ENCODE measurements at places on chromosomes 12 and 14. TPM values are rescaled to one million over a fixed set of nuclear protein-coding genes. Genes with fewer than 3 reads are reported as not detected.

DNA sequence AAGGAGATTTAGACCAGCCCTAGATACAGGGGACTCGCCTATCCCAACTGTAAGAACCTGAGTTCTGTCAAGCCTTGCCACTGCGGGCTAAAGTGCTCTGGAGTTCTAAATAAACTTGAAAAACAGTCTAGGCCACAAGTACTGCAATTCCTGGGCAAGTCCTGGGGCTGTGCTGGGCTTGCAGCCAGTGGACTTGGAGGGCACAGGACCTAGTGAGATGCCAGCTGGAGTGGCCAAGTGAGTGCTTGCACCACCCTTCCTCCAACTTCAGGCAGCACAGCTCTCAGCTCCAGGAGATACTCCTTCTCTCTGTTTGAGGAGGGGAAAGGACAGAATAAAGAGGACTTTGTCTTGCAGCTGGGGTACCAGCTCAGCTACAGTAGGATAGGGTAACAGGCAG is 307.6 kb upstream of the FBXO33 start:
- DNase-seq: no peak

GRCh38 chr14:24761141-24761540 is 127.2 kb upstream of the GZMB start:
- no peak for DNase-seq

DNA sequence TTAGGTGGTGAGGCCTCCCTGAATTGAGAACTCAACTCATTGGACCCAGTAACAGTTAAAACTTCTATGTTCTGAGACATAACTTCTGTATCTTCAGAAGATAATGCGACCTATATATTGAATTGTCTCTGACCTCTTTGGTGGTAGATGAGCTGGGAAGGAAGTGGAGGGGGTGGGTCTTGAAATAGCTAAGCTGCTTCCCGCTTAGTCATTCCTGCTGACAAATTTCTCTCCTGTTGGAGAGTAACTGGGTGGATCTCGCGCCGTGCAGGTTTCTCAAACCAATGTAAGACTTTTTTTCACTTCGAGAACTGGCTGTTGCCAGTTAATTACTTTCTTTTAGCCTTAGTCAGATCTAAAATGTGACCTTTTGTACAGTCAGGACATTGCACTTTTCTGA is 100.8 kb downstream of the PPHLN1 start:
- no peak for DNase-seq

DNA sequence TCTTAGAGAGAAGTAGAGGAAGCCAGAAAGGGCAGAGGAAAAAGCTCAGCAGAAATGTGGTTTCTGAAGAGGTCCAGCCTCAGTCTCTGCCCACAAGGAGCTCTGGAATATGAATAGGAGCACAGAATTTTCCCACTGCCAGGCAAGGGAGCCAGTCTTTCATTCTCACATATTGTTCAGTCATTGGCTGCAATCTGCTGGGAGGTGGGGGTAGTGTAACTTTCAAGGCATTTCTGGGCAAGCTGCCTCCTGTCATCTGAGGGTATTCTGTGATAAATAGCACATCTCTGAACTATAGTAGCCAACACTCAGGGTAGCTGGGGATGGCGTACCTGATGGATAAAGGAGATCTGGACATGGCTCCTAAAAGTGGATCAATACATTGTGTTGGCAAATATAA is 127.2 kb downstream of the LRRK2 start:
- DNase-seq: no peak

GRCh38 chr12:2251526-2252209 is 198.9 kb downstream of the CACNA1C start:
- DNase-seq: no peak

DNA sequence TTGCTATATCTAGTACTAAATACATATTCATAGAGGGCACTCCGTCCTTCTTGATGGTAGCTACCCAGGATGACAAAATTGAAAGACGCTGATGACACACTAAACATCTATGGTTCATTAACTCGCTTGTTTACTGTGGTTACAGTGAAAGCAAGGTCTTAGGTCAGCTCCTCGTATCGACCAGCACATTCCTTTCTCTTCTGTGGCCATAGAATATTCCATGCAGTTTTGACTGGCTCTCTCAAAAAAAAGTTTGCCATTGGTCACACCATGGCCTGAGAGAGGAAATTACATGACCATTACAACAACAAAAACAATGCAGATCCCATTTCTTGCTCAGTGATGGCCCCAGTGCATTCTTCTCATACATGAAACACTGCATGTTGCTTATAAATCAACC is 411.4 kb upstream of the SOX5 start:
- no peak for DNase-seq

DNA sequence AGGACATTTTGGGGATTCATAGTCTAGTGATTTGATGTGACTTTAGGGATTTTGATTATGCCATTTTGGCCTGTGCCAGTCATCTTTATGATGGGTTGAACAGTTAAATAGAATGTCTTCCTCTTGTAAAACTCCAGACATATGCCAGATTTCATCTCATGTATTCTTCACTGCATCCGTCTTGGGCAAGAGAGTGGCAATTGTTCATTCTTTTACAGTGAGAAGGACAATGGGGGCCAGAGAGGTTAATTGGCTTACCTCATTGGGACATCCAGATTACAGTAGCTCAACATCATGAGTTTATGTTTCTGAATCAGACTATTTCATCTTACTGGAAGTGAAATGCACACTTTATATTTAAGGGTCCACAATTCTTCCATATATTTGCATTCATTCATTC is 108.2 kb upstream of the SLC38A2 start:
- no peak for DNase-seq

DNA sequence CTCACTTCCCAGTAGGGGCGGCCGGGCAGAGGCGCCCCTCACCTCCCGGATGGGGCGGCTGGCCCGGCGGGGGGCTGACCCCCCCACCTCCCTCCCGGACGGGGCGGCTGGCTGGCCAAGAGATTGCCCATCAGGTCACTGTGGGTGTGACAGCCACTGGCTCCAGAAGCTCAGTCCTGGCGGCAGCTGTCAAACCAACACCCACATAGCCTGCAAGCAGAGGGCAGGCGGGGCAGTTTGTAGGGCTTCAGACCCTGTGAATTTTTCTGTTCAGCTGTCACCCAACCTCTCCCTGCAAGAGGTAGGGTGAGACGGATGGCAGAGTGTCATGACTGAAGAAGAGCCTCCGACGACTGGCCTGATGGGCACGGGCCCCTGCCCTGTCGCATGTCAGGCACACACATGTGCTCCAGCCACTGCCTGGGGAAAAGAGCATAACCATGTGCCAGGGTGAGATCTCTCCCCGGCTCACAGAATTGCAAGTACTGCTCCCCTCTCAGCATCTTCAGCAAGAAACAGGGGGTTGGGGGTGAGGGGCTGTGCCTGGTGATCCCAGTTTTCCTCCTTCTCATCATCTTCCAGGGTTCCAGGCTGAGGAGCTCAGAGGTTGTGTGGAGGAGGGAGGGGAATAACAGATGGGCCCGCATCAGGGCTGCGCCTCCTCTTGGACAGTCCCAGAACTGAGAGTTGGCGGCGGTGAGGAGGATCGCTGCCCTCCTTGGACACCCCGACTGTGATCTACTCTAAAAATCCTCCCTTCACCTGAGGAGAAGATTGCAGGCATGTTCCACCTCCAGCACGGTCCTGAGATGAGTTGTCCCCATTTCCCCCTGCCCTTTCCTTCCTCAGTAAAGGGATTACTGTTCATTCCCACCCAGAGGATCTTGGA is 11.2 kb upstream of the PRPH start:
- no peak for DNase-seq

DNA sequence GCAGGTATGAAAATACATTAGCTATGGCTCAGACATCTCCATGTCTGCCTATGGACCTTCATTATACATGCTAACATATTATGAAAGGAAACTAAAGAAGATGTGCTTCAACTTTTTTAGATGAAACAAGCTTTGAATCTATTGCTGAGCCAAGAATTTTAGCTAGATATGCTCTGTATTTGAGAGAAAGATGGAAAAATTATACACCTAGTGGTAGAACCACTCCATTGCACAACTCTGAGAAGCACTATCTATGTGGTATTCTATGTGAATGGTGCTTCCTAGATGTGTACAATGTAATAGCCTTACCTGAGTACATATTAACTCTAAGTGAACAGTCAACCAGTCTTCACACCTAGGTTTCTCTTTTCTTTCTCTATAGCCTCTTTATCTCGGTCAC is 17.3 kb downstream of the EPYC start:
- no peak for DNase-seq

DNA sequence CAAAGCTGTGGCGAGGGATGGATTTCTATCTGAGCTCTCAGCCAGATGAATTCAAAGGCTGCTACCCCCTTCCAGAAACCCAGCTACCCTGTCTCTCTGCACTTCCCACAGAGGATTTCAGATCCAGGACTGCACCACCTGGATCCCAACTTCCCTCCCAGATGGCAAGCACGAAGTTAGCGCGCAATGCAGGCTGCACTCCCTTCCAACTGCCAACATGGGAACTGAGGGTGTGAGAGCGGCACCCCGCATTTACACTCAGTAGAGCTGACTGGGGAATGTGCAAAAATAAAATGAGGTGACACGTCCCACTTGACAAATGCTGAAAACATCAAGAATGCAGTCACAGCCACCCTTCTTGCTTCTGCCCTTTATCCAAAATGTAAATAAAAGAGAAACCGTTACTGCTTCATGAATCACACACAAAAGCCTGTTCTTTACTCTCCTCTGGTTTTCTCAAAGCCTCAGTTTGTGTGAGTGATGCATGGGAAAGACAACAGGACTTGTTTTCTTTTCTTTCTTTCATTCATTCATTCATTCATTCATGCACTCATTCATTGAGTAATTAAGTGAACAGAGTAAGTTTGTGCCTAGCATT is 85.7 kb downstream of the ITPK1 start:
- no peak for DNase-seq

DNA sequence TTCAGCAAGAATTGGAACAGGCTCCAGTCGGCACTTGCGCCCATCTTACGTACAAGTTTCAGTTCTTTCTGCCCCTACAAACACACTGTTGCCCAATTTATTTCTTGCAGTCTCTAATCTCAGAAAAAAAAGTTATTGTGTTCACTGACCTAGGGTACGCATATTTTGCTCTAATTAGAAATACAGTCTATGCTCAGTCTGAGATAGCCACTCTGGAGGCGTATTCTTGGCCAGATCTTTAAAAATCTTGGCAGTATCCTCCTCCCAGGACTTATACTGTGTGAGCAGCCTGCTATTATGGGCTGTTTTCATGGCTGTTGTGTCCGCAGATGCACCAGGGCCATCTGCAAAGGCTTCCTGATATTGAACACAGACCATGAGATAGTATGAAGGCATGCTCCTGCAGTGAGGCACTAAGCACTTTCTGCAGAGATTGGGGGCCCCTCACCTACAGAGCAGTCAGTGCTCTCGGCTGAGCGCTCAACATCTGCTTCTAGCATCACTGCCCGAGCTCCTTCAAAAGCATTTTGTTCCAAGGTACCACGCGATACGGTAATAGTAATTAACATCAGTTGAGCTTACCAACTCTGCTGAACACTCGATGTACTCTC is 57.9 kb downstream of the PPM1H start:
- DNase-seq: no peak

GRCh38 chr12:89333564-89334252 is 18.6 kb downstream of the DUSP6 start:
- no peak for DNase-seq

DNA sequence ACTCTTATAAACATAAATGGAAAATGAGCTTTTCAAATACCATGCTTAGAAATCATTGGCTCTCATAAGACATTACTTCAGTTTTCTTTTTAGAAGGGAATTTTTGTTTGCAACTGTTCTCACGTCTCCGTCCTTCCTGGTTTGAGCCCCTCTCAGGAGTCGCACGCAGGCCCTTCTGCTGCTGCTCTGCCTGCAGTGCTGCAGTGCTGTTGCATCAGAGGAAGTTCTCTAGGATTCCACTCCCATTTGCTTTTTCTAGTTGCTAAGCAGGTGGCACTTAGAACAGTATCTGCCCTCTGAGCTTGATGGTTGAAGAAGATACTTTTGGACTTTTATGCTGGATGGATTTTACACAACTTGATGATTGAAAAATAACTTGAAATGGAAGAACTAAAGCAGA is 70.8 kb downstream of the SCN8A start:
- no peak for DNase-seq

GRCh38 chr12:91991399-91992187 is 154.1 kb downstream of the BTG1 start:
- no peak for DNase-seq

- DNase-seq: no peak
These were observed 938 bp upstream of the MAX start for GRCh38 chr14:65103150-65103760.

- no peak for DNase-seq
These were observed 122.8 kb downstream of the VRK1 start for GRCh38 chr14:96920023-96920422.

GRCh38 chr14:95515596-95516552 is 576 bp downstream of the SYNE3 start:
- DNase-seq: peak; percentile 40

DNA sequence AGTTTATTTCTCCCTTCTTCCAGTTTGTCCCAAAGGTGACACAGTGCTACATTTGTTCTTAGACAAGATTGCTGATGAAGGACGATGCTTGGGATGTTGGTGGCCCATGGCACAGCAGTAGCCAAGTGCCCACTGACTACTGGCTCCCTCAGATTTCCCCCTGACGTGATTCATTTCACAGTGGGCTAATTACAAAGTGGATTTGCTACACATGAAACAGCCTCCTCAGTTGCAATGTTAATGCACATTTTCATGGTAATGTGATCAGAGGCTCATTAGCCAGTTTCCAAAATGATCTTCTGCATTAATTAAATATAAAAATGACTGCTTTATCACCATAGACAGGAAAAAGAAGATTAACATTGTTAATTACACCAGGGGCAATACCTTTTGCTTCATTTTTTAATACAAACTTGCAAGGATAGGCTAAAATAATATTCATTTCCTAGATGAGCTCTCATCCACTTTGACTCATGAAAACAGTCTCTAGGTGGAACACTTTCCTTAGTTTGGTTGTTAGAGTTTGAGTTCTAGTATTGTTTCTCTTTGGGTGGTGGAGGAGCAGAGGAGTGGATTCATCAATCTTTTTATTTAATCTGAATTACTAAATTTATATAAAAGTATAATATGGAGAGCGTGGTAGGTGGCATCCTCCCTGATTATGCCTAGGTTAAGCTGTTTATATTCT is 250.9 kb downstream of the PDZRN4 start:
- no peak for DNase-seq

GRCh38 chr12:91406920-91407341 is 224.3 kb upstream of the DCN start:
- DNase-seq: no peak

DNA sequence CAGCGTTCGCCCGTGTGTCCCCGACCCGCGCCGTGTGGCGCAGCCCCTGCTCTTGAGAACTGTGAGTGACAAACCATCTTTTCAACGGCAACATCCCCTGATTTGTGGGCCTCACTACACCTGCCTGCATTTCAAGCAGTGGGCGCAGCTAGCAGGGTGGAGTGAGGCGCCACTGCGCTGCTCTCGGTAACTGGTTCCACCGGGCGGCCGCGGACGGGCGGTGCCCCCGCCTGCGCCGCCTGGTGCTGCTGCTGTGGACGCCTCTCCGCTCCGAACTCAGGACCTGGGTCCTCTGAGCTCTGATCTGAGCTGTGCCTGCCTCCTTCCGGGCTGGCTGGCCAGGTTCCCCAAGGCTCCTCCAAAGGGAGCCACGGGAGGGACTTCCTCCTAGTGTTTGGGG is 5.9 kb upstream of the DEGS2 start:
- DNase-seq: no peak

- no peak for DNase-seq
These were observed 405.0 kb downstream of the TRHDE start for GRCh38 chr12:72677139-72677538.

Gene CD27
- 4.3 TPM for total RNA-seq

Gene DNAJC22
- 5.0 TPM for total RNA-seq

Gene PRB2
- not detected for total RNA-seq

Gene CLEC4C
- not detected for total RNA-seq

Gene RHOJ
- 2.4 TPM for total RNA-seq

Gene NCOR2
- total RNA-seq: 71.7 TPM

Gene SRGAP1
- total RNA-seq: 20.3 TPM

Gene CLEC9A
- not detected for total RNA-seq

All from breast epithelium (tissue), 4 donors.